ENCODE measurements at places on chromosomes 2 and 18. TPM values are rescaled to one million over a fixed set of nuclear protein-coding genes. Genes with fewer than 3 reads are reported as not detected.

- peak; percentile 40 for DNase-seq
Measured at GRCh38 chr2:113910110-113910717, 20.3 kb downstream of the ACTR3 start.

DNA sequence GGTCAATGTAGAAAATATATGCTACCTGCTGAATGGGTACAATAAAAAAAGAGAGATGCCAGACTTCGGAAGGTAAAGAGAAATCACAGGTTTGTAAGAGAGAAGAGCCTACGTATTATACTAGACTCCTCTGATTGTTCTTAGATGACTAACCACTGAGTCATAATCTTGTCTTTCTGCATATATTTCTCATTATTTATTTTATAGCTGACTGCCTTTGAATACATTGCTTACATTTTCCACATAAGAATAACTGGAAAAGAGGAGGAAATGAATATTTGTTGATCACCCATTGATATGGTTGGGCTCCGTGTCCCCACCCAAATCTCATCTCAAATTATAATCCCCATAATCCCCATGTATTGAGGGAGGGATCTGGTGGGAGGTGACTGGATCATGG is 90.3 kb upstream of the RAB27B start:
- DNase-seq: no peak

- no peak for DNase-seq
Measured at GRCh38 chr2:237235383-237236095, 149.8 kb downstream of the COPS8 start.

- no peak for DNase-seq
Measured at GRCh38 chr2:5696404-5696944, 4.3 kb downstream of the SOX11 start.

Gene ABCG8
- not detected for total RNA-seq

Gene CNPPD1
- total RNA-seq: 75.1 TPM

Measured in activated CD8-positive, alpha-beta T cell treated with anti-CD3 and anti-CD28 coated beads, Interleukin-2, amount 10 ng/mL, durations not matched to agents 7 days and 5 days (primary cell).